ENCODE measurements at places on chromosomes 1 and 21.

DNA sequence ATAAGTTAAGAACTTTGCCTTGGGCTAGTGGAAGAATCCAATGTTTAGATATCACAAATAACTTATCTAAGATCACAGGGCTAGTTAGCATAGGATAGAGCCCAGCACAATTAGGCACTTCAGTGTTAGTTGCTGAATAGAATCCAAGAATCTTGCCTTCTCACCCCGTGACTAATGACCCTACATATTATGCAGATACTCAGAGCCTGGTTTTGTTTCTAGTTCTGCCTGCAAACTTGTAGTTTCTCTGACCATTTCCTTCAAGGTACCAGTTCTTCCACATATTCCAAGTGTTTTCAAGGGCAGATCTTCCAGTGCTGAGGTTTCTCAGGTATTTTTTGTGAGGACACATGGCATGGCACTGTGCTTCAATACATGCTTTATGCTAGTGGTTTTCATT is 239.3 kb downstream of the KCNK2 start:
- DNase-seq: no peak

DNA sequence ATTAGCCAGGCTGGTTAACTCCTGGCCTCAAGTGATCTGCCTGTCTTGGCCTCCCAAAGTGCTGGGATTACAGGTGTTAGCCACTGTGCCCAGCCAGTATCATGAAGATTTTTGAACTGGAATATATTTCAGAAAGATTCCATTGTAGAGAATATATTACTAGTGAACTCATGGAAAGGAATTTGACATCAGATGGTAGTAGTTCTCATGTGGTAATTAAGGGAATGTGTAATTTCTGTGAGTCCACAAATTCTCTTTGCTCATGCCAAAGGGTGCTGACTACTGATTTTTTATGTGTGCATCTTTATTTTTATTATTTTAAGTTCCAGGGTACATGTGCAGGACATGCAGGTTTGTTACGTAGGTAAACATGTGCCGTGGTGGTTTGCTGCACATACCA is 10.4 kb downstream of the DTL start:
- no peak for DNase-seq

DNA sequence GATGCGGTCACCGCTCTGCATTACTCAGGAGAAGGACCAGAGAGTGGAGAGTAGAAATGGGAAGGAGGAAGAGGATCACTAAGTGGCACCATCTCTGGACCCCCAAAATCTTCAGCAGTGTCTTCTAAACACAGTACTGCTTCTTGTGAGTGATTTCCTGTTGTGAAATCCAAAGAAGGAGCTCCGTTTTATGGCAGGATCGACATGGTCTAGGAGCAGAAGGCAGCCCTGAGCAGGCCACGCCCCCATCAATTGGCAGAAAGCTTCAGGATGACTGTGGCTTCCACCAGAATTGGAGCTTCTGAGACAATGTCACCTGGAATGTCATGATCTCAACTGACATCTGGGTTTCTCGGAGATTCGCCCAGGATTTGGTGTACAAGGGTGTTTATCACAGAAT is 171.5 kb downstream of the ADSS2 start:
- DNase-seq: no peak

- DNase-seq: no peak
Measured at GRCh38 chr1:100130552-100131077, 2.1 kb downstream of the SASS6 start.

- no peak for DNase-seq
Measured at GRCh38 chr1:201096041-201096461, 16.2 kb downstream of the CACNA1S start.

- DNase-seq: no peak
Measured at GRCh38 chr1:182953826-182954225, 860 bp upstream of the SHCBP1L start.

GRCh38 chr1:67570486-67571143 is 114.4 kb upstream of the GADD45A start:
- no peak for DNase-seq

DNA sequence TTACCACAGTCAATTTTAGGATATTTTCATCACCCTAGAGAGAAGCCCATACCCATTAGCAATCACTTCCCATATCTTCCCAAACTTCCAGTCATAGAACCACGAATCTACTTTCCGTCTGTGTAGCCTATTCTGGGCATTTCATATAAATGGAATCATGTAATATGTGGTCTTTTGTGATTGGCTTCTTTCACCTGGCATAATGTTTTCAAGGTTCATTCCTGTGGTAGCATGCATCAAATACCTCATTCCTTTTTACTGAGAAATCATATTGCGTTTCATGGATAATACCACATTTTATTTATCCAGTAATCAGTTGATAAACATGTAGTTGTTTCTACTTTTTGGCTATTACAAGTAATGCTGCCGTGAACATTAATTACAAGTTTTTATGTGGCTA is 21.5 kb downstream of the DESI2 start:
- DNase-seq: no peak

- DNase-seq: peak; percentile 2
Measured at GRCh38 chr21:23452384-23453083, 2154.7 kb downstream of the MRPL39 start.

DNA sequence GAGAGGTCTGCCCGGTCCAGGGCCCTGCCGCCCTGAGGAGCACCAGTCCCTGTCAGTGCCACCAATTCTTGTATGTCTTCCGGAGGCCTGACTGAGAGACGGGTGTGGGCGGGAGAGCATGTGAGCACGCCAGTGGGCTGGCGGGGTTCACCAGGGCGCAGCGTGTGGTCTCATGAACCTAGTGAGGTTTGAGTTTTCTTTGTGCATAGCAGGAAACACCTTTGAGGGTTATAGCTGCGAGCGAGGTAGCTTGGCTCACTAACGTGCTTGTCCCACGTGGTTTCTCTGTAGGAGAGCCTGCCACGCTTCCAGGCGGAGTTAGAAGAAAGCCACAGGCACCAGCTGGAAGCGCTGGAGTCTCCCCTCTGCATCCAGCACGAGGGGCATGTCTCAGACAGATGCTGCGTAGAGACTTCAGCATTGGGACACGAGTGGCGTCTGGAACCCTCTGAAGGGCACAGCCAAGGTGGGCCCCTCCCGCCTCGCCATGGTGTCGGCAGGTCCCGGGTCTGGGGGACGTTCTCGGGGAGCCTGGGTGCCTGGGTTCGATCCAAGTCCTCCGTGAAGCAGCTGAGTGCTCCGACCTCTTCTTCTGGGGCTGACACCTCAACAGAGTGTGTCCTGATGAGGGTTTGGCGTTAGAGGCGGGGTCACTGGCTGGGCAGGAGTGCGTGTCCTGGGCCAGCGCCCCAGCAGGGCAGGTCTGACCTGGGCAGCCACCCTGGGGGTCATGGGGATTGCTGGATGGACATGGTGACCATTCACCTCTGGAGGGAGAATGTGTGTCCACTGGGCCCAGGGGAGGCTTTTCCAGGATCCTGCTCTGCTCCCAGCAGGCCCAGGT is 31.4 kb downstream of the PCNT start:
- DNase-seq: no peak

- DNase-seq: no peak
Measured at GRCh38 chr1:171879556-171879955, 38.3 kb downstream of the DNM3 start.

DNA sequence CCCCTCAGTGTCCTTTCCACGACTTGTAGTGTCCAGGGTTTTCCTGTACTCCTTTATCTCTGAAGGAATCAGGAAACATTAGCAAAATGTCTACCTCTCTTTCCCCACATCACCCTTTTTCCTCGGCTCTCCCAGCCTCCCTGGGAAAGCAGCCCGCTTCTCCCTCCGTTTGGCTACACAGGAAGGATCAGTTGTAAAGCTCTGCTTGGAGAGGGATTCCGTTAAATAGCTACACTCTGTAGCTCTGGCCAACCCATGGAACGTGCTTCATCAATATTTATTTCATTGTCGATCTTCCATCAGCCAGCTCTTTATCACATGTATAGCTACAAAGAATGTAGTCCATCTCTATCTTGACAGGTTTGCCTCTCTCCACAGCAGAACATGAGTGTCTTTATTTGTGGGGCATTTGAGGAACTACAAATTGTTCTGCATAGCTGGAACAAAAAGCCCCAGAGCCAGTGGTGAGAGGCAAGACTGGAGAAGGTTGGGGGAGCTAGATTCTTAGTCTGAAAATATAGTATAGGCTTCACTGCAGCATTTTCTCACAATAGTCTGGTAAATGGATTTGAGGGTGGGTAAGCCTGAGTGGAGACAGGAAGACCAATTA is 191.8 kb downstream of the SLC35F3 start:
- no peak for DNase-seq
